ENCODE measurements at places on chromosomes 12 and 14.

GRCh38 chr14:94018308-94018707, 7.8 kb upstream of the OTUB2 start:
- DNase-seq: no peak

DNA sequence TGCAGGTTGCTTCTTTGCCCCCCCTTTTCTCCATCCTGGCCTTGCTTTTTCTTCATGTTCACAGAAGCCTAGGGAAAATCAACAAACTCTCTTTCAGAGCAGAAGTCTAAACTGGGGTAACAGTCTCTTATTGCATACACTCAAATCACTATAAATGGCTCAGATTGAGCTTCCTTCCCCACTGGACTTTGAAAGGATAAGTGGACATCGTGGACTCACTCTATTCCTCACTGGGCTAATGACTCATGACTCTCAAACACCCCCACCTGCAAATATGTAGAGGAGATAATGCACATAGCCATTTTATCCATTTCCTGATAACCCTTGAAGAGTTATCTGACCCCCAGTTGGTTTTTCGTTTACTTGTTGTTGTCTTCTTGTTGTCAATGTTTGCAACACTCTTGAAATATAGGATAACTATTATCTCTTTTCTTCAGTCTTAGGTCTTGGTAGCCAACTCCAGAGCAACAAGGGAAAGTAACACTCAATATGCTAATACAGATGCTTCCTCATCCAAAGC, 221.3 kb downstream of the PIK3C2G start:
- DNase-seq: no peak

DNA sequence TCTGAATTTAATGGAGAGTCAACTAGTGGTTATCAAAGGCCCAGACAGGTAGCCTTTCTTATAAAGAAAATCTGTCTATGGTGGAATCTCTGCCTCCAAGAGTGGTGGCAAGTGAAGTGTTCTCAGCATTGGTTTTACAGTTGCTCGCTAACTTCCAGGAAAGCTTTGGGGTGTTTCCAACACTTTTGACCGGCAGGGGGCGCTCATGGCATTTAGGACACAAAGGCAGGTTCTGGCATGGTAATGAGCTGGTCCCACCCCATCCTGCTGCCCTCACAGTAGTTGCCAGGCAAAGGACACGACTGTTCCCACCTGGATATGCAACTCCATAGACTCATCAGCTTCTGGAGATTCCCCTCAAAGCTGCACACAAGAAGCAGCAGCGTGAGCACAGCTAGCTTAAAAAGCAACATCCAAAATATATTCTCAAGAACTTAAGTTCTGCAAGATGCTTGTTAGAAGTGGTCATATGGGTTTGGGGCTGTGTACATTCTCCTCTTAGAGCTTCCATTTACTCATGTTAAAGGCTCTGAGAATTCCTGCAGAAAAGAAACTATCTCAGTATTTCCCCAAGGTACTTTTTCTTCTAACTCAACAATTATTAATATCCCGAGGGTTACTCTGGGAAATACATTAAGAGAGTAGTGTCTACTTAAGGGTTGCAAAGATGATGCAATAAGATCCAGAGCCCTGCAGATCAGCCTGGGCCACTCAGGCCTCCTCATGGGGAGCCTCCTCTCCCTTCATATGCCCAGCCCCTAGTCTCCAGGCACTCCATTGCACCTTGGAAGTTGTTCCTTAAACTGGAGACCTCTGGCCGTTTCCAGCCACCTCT, 14.8 kb downstream of the PROX2 start:
- DNase-seq: peak; percentile 68

GRCh38 chr14:90382491-90383125, 14.2 kb upstream of the CALM1 start:
- DNase-seq: peak; percentile 47

- DNase-seq: no peak
These were observed 324.2 kb upstream of the FAR2 start for GRCh38 chr12:28824849-28825248.

DNA sequence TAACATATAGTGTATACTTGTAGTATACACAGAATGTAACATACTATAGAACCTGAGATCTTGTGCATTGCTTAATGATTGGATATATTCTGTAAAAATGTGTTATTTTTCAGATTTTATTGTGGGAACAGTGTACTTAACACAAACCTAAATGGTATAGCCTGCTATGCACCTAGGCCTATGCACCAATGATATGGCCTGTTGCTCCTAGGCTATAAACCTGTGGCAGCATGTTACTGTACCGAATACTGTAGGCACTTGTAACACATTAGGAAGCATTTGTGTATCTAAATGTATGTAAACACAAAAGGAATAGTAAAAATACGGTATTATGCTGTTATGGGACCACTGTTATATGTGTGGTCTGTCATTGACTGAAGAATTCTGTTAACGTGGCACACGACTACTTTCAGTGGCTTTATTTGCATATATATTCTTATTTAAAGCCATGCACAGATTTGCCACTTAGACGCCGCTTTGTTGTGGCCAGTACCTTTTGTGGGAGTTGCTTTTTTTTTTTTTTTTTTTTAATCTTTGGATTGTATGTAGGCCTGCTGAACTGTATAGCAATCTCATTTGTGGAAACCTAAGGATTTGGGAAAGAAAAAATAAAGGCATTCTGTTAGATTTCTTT, 7.4 kb downstream of the PAPOLA start:
- no peak for DNase-seq
